CD4-positive, alpha-beta T cell treated with Interferon alpha-2 for 1 hour (primary cell): ENCODE measurements at places on chromosomes 7 and 10.

- no peak for DNase-seq
Observed at GRCh38 chr10:25578061-25578460, 356.0 kb upstream of the MYO3A start.

DNA sequence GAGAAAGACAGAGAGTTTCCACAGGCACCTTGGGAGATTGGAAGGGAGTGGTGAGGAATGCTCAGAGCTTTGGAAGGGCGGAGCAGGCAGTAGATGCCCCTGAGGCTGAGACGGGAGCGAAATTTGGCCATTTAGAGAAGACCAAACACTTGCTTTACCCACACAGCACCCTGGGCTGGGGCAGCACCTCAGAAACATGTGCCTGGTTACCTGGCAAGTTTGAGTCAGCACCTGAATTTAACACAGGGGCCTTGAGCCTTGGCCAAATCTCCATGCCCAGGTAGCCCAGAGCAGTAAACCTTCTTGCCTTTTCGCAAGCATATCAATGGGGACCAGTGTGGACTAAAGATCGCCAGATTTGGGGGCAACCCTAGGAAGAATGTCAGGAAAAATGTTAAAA is 111.9 kb upstream of the NFE2L3 start:
- DNase-seq = no peak

DNA sequence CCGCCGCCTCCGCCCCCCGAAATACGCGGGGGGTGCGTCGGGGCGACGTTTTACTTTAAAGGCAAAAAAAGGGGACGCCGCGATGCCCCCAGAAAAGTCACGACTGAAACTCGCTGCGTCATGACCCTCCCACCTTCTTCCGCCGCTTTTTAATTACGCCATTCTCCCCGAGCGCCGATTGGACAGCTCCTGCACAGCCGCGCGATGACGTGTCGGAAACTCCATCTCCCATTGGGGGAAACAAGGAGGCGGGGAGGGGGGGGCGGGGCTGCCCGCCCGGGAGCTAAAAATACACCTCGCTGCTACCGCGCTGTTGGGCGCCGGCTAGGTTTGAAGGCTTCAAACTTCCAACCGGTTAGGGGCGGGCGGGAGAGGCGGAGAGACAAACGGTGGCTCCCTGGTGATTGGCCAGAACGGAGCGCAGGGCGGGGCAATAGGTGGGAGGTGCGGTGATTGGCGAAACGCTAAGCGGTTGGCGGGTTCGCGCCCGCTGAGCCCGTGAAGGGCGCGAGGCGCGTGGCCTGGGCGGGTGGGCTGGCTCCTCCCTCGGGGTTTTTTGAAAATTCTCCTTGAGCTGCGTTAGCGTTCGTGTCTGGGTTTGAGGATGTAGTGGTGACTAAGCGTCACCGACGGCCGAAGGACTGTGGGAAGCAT is at the start of gene RHEB:
TSS of gene RHEB (minus strand) at position 131 of the 654 bp plus-strand sequence. CDS start 384 bp downstream, outside the sequence.
- DNase-seq = peak; percentile 99

- no peak for DNase-seq
Observed at GRCh38 chr10:70683601-70683934, 11.3 kb downstream of the ADAMTS14 start.

DNA sequence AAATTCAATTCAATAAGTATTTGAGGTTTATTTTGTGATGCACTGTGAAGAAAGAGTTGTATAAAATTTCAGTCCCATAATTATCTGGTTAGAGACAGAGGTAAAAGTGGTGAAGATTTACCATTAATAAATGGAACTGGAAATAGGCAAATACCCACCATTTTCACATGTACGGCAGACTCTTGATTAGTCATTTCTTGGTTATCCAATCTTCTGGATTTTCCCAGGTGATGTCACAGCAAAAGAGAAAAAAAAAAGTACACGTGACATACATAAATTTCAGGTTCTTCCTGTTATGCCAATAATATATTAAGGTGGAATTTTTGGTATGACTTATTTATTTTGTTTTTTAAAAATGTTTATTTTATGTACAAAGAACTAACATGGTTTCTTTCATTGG is 26.8 kb downstream of the NT5C3A start:
- no peak for DNase-seq
